ENCODE measurements at places on chromosomes 16 and 17.
A peak's percentile ranks its signal among the peaks of the same experiment; 100 is the strongest.

DNA sequence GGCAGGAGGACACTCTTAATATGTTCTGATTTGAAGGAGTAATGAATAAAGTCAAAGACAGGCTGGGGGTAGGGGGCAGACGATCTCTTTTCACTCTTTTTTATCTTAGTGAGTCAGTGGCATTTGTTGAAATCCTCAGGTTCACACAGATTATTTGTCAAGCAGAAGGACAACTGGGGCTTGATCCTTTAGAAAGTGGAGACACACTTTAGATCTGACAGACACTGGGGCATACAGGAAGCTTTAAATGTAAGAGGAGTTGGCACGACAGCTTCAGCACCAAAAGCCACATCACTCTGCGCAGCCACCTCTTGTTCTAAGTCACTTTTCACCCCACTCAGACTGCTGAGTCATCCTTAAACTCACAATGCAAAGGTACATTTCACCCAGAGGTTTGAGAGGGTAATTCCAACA is 121.5 kb downstream of the STXBP4 start:
- no peak for DNase-seq

GRCh38 chr16:82638095-82638798 is 11.5 kb downstream of the CDH13 start:
- DNase-seq: no peak

- no peak for DNase-seq
Observed at GRCh38 chr17:11896199-11896598, 101.1 kb downstream of the ZNF18 start.

- DNase-seq: no peak
Observed at GRCh38 chr17:20612635-20613034, 33.1 kb downstream of the CDRT15L2 start.

DNA sequence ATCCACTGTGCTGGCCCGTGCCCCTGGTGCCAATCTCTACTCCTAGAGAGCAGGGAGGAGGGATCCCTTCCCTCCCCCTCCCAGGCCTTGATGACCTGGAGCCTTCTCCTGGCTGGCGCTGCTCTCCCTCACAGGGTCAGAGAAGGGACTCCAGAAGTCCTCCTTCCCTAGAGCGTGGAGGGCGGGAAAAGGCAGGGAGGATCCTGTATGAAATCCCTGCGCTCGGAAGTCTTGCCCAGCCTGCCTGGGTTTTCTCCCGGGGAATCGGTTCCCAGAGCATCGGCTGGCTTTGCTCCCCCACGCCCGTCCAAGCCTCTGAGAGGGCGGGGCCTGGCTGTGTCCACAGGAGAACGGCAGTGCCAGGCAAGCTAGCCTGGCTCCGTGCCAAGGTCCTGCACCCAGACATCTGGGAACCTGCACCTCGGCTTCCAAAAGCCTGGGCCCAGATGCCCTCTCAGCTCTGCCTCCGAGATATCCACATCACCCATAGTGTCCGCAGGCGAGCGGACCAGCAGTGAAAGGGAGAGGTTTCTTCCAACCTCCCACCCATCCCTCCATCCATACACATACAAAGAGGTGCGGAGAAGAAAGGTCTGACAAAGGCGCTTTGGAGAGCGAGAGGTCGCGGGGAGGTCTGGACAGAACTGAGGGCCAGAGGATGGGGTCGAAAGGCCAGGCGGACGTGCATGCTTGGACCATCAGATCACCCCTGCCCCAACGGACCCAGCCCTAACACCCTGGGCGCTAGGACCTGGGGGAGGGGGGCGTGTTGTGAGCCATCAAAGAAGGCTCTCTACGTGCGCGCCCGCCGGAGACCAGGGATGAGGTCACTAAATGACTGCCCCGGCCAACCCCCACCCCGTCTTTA is 1.1 kb downstream of the MPP2 start:
- peak; percentile 94 for DNase-seq

DNA sequence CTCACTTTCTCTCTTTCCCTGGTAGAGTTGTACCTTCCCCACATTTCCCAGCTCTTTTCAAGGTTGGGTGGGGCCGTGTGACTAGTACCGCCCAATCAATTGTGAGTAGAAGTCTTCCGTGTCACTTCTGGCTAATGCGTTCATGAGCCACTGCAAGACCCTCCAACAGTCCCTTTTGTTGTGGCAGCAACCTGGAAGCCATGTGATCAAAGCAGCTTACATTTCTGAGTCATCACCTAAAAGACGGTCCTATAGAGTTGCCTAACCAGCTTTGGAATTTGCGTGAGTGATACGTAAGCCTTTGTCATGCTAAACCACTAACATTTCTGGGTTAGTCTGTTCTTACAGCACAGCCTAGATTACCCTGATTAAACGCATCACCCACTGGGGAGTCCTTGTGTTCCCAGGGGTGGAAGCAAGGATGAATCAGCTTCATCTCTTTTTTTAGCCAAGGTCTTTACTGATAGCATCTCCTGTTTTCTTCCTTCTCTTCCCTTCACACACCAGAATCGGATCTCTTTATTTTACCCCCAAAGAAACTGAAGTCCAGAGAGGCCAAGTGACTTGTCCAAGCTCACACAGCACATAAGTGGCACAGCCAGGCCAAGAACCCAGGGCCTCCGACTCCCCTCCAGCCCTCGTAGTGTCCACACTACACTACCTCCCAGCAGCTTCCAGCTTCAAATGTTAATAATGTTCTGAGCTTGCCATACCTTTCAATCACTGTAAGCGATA is 366.3 kb upstream of the XYLT1 start:
- DNase-seq: peak; percentile 24

- no peak for DNase-seq
Observed at GRCh38 chr16:50621452-50621792, 59.7 kb downstream of the SNX20 start.

- no peak for DNase-seq
Observed at GRCh38 chr17:79513820-79514535, 96.9 kb downstream of the RBFOX3 start.

DNA sequence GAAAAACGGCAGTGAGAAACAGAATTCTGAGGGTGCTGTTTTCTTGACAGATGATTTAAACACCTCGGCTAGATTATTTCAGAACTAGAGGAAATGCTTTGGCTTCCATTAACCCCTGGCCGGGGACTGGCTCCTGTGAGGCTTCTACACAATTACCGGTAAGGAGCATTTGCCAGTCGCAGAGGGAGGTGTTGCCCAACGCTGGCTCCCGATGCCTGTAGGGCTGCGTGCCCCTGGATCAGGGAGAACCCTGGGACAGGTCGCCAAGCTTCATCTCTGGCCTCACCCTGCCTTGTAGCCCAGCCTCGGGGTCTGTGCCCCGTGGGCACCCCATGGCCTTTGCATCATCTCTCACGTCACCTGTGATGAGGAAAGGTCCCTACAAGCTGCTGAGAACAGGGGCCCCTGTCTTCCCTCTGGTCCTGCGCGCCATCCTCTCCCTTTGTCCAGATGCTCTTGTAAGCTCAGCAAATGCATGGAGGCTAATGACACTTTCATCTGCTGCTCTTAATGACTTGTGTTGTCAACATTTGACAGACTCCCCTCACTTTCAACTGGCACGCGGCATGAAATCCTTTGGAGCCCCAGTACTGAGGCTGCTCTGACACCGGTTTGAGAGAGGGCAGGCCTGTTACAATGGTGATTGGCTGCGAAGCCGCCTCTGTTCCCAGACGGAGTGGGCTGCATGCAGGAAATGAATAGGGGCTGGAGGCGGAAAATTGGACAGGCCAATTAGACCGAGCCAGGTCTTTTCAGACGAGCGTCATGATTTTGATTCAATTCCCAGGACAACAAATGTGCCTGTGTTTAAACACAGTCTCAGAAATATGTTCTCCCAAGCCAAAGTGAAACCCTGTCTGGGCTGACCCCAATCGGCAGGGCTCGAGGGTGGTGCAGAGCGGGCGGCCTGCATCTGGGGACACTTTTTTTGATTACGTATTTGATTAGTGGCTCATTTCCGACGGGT is 85.5 kb upstream of the DOC2B start:
- DNase-seq: peak; percentile 86

GRCh38 chr16:525123-525519 is 2.4 kb upstream of the CAPN15 start:
- DNase-seq: no peak

DNA sequence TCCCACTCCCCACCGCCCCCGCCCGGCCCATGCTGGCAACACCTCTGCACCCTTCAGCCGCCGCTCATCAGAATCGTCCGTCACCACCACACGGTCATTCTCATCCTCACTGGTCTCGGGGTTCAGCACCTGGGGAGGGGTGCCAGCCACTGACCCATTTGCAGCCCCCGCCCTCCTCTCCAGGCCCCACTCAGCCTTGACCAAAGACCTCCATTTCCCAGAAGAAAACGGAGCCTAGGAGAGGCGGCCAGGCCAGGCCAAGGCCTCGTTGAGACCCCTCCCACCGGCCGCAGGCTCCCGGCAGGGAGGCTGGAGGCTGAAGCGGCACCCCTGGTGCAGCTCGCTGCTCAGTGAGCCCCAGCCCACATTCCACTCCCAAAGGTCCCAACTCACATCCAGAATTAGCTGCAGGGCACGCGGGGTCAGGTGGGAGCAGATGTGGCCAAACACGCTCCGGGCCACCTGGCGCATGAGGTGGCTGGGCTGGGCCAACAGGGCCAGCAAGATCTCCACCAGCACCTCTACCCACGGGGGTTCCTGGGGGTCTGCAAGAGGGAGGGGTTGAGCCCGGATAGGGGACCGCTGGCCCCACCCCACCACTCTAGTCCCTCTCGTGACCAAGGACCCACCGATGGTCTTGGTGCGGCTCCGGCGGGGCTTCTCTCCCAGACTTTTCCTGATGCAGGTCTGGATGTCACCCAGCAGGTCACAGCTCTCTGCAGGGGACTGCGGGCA is 9.8 kb downstream of the MYBBP1A start:
- DNase-seq: no peak

DNA sequence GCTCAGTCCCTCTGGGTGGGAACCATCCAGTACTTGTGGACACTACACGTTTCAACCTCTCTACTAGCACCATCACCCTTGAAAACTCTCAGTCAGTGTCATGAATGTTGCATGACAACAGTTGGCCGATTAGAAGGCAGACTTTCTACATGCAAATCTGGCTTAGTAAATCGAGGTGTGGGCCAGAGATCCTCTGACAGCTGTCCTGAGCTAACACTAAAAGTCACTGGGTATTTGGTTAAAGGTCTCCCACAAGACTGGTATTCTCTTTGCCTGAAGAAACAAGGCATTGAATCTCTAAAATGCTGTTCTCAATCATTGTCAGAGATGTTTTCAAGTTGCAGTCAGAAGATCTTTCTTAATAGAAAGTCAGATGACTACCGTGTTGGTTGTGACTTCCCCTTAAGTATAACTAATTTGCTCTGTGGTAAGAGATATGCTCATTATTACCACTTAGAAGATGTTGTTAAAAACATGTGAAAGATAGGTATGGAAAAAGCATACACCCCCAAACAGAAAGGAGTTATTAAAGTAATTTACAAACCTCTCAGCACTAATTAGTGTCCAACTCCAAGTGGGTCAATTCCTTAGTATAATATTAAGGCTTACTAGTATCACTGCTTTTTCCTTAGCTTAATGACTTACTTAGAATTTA is 62.3 kb downstream of the WNT3 start:
- DNase-seq: no peak

- DNase-seq: no peak
Observed at GRCh38 chr17:37844977-37845293, 79.3 kb upstream of the TBC1D3K start.

GRCh38 chr17:44014133-44014436 is 678 bp downstream of the TMEM101 start:
- DNase-seq: no peak

GRCh38 chr17:78723001-78723796 is 58.9 kb downstream of the CYTH1 start:
- DNase-seq: peak; percentile 95

GRCh38 chr16:82651921-82652601 is 25.3 kb downstream of the CDH13 start:
- DNase-seq: no peak

- DNase-seq: no peak
Observed at GRCh38 chr17:77666462-77666861, 292.0 kb upstream of the TNRC6C start.

DNA sequence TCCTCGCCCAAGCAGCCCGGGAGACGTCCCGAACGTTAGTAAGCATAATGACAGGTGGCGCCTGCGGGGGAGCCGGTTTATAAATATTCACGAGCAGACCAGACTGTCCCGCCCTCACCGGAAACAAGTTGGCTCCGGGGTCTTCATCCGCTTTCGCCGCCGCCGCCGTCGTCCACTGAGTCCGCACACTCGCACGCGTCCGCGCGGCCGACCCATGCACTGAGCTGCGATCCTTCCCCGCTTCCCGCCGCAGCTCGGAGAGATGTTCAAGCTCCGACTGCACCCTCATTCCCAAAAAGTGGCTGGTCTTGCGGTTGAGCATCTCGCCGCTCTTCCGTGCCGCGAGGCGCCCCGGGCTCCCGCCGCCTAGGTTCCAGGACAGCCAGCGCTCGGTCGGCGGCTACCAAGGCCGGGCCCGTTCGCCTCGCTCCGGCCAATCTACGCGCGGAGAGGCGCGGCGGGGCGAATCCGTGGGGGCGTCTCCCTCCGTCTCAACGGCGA is 385 bp downstream of the CFAP119 start:
- peak; percentile 52 for DNase-seq

- no peak for DNase-seq
Observed at GRCh38 chr17:77692571-77693161, 265.8 kb upstream of the TNRC6C start.

DNA sequence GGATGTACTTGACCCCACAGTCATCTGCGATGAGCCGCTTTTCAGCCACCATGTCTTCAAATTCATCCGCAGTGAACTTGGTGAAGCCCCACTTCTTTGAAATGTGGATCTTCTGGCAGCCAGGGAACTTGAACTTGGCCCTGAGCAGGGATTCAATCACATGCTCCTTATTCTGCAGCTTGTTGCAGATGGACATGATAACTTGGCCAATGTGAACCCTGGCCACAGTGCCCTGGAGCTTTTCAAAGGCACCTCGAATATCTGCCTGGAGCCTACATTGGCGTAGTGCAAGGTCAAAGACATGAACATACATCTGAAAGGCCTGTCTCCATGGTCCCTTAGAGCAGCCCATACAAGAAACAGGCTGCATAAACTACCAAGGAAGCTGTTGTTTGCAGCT is 1.8 kb upstream of the TENT4B start:
- no peak for DNase-seq

GRCh38 chr17:50533185-50533584 is 650 bp downstream of the EPN3 start:
- no peak for DNase-seq

GRCh38 chr16:60748366-60748765 is 1287.9 kb downstream of the CDH8 start:
- DNase-seq: no peak

DNA sequence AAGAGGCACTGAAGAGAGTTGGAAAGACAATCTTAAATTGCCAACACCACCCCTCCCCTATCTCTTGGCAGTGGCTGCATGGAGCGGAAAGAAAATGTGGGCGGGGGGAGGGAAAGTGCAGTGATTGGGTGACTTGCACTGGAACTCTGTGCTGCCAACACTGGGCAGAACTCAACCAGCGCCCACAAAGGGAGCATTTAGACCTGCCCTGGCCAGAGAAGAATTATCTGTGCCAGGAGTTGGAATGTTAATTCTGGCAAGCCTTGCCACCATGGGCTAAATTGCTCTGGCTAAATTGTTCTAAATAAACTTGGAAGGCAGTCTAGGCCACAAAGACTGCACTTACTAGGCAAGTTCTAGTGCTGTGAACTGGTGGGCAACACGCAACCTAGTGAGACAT is 6.5 kb upstream of the CCL13 start:
- DNase-seq: no peak
